T-helper 9 cell (primary cell): ENCODE measurements at places on chromosomes 11 and 22.

DNA sequence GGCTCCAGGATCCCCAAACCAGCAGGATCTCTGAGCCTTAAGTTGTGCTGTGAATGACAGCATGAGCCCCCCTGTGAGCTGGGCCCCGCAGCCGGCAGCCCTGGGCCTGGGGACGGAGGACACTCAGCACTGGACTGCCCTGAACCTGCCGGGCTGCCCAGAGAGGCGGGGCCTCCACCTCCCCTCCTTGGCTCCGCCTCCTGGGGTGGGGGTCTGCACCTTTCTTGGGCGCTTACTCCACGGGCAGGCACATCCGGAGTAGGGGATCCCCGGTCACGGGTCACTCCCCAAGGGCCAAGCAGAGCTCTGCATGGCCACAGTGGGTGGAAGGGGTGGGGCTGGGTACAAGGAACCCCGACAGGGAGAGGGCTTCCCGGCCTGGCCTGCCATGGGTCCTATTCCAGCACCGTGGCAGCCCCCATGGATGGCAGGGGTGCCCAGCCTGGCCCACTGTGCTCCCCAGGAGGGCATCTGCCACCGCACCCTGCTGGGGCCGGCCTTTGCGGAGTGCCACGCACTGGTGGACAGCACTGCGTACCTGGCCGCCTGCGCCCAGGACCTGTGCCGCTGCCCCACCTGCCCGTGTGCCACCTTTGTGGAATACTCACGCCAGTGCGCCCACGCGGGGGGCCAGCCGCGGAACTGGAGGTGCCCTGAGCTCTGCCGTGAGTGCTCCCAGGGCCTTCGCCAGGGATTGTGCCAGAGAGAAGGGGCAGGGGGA is 5.4 kb downstream of the MUC5B start:
- no peak for DNase-seq

DNA sequence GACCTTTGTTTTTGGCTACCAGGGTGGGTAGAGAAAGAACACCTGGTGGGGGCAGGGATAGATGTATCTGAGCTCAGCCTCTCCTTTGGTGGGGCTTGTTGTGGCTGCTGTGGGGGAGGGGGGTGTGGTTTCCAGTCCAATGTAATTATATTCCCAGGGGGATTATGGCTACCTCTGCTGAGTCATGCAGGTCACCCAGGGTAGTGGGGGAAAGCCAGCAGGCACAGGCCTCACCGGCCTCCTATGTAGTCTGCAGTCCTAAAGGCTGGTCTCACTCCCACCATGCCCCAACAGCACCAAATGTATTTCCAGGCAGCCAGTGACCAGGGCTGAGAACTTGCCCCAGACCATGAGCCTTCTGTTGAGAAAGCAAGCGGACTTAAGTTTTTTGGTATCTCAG is 119.6 kb downstream of the DYNC2H1 start:
- DNase-seq, result no peak

DNA sequence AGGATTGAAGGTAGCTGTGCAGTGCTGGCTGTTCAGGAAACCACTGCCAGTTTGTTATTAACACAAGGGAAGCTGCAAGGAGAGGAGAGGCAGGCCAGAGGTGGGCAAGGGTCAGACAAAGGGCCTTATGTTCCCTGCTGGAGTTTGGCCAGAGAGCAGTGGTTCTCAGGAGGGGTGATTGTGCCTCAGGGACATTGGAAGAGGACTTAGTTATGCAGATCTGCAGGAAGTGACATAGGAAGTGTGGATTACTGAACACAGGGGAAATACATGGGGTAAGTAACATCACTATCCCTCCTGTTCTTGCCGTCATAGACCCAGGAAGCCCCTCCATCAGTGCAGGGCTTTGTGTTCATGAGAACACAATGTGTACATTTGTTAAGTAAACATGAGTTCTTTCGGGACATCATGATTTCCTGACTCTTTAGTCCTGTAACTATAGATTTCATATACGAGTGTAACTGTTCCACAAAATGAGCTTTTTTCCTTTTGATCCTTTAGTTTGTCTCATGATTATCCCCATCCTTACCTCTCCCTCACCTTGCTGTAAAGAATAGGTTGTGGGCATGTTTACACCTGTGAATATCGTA is 5.9 kb downstream of the SRRD start:
- DNase-seq, result no peak

GRCh38 chr11:112417339-112417738 is 156.7 kb upstream of the PLET1 start:
- no peak for DNase-seq

DNA sequence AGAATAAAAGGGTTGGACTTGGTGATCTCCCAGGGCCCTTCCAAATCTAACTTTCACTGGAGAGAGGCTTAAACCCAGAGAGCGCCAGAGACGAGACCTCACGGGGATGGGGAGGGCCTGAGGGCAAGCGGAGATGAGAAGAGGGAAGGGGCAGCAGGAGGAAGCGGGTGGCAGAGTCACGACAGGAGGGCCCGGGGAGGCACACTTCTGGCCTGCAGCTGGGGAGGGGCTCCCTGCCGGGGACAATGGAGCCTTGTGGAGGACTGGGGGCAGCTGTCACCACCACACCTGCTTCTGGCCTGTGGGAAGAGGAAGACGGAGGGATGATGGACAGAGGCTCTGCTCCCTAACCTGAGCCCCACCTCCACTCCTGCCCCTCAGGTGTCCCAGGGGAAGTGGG is 40.2 kb downstream of the PDE2A start:
- no peak for DNase-seq

- no peak for DNase-seq
Measured at GRCh38 chr11:78067704-78068103, 4.0 kb downstream of the THRSP start.

GRCh38 chr11:10655227-10655626 is 38.3 kb downstream of the IRAG1 start:
- DNase-seq, result no peak

DNA sequence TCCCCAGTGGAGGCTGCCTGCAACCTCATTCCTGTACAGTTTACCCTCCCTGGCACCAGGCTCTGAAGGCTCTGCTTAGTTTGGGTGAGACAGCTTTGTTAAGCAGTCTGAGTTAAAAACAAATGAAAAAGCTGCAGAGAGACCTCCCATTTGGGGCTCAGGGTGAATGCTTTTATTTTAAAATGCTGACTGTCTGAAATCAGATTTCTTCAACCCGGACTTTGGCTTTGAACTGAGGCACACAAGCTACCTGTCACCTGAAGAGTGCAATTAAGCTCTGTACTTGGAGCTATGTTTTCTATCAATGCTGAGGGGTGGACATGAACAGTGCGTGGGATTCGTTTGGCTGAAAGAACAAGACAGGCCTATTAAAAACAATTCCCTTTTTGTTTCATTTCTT is 217.5 kb upstream of the SORL1-AS1 start:
- DNase-seq, result no peak

DNA sequence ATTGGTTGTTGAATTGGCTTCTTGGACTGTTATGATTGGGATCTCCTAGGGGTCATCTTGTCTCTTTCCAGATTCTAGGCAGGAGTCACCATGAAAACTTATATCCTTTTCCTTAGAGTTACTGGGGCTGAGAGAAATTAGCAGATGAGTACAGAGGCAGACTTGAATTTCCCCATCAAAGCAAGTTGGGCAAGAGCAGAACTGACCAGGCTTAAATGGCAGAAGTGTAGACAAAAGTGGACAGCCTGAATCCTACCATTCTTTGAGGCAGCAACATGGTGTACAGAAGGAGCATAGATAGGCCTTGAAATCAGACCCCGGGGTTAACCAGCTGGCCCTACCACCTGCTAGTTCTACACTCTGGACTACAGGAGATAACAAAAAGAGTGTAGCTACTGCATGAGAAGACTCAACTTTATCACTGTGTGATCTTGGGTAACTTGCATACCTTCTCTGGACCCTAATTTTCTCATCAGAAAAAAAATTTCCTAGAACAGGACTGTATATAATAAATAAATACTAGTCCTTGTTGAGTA is 427.4 kb upstream of the CADM1 start:
- DNase-seq, result no peak

DNA sequence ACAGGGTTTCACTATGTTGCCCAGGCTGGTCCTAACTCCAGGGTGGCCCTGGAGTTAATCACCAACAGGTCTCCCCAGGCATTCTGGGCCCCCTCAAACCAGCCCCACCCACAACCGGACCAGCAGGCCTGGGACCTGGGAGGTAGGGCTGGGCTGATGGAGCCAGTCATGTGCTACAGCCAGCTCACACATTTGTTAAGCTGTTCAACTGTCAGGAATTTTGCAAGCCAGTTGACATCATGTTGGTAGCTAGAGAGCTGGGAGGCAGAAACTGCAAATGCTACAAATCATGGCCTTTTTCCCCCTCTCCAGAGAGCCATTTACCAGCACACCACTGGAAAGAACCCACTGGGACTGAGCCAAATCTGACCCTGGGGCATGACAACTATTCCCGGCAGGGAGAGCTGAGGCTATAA is 6.8 kb downstream of the ARHGAP1 start:
- DNase-seq, result no peak

DNA sequence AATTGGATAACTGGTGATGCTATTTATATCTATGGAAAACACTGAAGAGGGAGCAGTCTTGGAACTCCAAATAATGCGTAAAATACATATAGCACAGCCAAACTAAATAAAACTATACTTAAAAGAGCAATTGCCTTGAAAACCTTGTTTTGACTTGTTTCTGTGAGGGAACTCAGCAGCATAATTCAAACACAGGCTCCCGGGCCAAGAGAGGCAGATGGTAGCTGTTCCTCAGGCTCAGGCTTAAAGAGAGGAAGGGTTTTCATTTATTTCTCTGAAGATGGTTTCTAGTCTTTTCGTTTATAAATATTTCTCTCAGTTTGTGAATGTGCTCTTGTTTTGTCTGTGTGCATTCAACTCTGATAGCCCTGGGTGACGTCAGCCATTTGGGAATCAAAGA is 82.4 kb downstream of the FANCF start:
- no peak for DNase-seq

- DNase-seq, result no peak
Measured at GRCh38 chr22:30887861-30888260, 80.7 kb downstream of the MORC2 start.

GRCh38 chr22:27299181-27300085 is 502.1 kb downstream of the MN1 start:
- DNase-seq, result no peak

DNA sequence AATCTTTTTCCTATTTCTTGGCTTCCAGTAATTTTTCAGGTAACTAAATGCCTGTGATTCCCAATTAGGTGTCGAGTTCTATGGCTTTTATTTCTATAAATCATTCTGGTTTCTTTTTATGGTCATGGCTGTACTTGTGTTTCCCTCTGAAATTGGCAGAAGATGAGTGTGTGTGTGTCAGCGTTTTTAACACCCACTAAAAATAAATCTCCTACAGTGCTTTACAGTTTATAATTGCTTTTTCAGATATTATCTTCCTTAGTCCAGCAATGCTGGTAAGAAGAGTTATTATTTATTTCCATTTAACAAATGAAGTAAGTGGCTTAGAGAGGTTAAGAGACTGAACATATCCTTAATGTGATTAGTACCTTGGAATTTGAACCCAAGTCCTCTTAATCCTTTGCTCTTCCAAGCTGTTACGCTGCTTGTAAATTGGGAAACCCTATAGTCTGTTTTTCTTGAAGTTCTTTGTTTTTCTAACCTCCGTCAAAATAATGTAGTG is 125.2 kb downstream of the TEAD1 start:
- no peak for DNase-seq

DNA sequence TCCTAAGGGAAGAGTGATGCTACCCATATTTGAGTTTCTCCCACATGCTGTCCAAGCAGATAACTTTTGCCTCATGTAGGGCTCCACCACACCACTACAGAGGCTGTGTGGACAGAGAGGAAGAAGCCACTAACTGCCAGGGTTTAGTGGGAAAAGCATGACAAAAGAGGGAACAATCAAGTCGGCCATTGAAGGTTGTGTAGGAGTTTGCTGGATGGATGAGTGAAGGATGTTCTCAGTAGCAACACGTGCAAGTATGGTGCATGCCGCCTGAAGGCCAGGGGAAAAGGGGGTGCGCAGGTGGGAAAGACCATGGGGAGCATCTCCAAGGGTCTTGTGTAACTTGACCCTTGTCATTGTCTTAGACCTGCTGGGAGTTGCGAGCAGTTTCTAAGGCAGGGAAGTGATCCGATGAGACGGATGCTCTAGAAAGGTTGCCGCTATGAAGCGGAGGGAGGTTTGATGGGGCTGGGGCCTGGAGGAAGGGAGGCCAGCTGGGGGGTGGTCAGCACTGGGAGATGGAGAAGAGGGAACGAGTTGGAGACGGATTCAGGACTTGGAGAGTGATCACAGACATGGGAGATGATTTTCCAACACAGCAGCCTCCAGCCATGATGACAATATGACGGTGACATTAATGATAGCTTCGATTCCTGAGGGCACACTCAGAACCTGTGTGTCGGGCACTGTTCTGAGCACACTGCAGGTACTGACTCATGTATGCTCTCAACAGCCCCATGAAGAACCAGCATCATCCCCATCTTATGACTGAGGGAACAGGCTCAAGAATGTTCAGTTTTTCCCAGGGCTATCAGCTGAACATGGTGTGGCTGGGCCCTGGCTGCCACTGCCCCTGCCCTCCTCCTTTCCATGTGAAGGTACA is 53.7 kb downstream of the CD6 start:
- DNase-seq, result no peak

DNA sequence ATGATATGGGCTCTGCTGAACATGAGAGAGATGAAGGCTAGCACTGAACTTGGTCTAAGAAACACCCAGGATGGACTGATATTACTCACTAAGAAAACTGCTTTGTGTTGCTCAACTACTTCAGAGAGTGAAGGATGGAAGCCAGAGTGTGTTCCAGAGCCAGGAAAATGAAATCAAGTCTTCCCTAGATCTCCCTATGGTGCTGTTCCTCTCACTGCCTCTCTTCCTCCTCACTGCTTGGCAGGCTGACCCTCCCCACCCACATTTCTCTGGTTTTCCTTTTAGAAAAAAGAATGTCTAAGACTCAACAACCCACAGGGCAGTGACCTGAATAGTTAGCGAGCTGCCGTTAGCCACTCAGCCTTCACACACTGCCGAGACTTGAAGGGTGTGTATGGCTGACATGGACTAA is 65.6 kb downstream of the CCDC81 start:
- DNase-seq, result no peak

GRCh38 chr11:81070948-81071347 is 1630.1 kb upstream of the TENM4 start:
- no peak for DNase-seq

DNA sequence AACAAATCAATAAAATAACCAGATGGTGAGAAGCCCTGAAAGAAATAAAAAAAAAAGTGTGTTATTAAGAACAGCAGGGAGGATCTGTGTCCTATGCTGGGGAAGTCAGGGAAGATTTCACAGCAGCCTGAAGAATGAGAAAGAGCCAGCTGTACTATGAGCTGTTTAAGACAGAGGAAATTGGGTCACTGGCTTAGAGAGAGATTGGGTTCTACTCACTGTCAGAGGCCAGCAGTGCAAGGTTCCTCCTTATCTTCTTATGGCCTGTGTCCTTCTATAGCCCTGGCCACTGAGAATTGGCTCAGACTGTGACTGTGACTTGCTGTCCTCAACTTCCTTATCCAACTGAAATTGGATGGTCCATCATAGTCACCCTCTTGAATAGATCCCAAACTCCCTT is 54.8 kb upstream of the FDX1 start:
- DNase-seq, result no peak

- DNase-seq, result no peak
Measured at GRCh38 chr22:43833286-43834240, 21.5 kb upstream of the EFCAB6 start.

GRCh38 chr11:34658071-34659015 is 37.5 kb downstream of the EHF start:
- no peak for DNase-seq

GRCh38 chr22:50674130-50674500 is 1.5 kb downstream of the SHANK3 start:
- DNase-seq, result no peak
